Astrocyte (in vitro differentiated cells and primary cell): ENCODE measurements at places on chromosomes 2 and 18. TPM values are rescaled to one million over a fixed set of nuclear protein-coding genes. Genes with fewer than 3 reads are reported as not detected.

Gene KANSL1L
- total RNA-seq, result 7.5 and 8.7 TPM in 2 replicates

Gene PGAP1
- total RNA-seq, result 19.9 and 22.8 TPM in 2 replicates

Gene LYG1
- total RNA-seq, result 1.1 and 1.3 TPM in 2 replicates

Gene RTP5
- total RNA-seq, result not detected in 2 replicates

Gene BIRC6
- 81.0 and 86.1 TPM in 2 replicates for total RNA-seq

Gene NBAS
- 57.6 and 61.5 TPM in 2 replicates for total RNA-seq

Gene SKOR2
- total RNA-seq, result not detected in 2 replicates

Gene STPG4
- 0.55 and 0.64 TPM in 2 replicates for total RNA-seq

Gene ABI2
- total RNA-seq, result 56.0 and 58.6 TPM in 2 replicates

Gene MOGAT1
- not detected in 2 replicates for total RNA-seq

Gene VIT
- total RNA-seq, result not detected in 2 replicates
